ENCODE measurements at places on chromosomes 7 and 10.

DNA sequence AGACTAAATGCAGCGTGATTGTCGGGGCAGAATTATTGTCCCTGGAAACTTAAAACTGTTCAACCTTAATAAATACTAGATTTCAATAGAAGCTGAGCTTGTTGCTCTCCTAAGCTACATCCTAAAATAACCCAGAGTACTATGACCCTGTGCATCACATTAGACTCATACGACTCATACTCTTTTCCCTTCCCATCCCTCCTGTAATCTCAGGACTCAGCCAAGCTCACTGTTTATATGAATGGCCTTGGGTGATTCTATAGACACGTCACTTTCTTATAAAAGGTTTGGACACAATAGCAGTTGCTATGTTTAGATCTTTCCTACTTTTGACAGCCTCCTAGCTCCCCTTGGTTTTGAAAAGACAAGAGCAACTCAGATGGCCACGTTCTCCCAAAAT, 17.2 kb downstream of the TCF7L2 start:
- no peak for DNase-seq

DNA sequence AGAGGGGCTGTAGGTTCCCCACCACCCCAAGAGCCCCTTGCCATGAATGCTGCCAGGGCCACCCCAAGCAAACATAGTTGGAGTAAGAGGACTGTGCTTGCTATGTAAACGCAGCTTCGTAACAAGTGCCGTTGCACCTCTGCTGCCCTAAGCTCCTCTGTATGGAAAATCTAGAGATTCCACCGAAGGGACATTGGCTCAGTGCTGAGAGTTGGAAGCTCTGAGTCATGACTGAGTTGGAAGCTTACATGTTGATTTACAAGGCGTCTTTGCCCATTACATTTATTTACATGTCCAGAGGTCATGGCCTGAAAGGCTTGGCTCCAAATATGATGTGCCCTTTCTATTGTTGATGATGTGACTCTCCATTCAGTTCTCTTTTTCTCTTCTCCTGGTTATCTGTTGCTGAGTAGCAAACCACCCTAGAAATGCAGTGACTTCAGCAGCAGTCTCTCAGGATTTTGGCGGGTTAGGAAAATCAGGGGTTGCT, 233.1 kb upstream of the TCF7L2 start:
- DNase-seq, result no peak

- no peak for DNase-seq
These were observed 9.6 kb downstream of the PRF1 start for GRCh38 chr10:70592746-70593512.

- DNase-seq, result no peak
These were observed 649.5 kb upstream of the MKI67 start for GRCh38 chr10:128775743-128776142.

- DNase-seq, result no peak
These were observed 697.8 kb downstream of the NRG3 start for GRCh38 chr10:82572744-82573143.

- DNase-seq, result no peak
These were observed 239.1 kb downstream of the SKAP2 start for GRCh38 chr7:26625286-26625685.

DNA sequence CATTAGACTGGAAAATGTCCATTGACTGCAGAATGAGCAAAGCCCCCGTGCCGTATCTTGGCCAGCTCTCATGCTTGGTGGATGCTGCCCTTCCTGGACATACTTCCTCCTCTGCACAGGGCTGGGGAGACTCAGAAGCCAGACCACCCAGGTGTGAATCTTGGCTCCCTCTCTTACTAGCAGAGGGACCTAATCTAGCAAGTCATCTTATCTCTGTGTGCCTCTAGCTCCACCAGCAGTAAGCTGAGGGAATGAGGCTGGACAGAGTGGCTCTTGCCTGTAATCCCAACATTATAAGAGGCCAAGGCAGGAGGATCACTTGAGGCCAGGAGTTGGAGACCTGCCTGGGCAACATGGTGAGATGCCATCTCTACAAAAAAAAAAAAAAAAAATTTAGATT, 173.8 kb upstream of the GHITM start:
- no peak for DNase-seq

- no peak for DNase-seq
These were observed 533.2 kb downstream of the PARD3 start for GRCh38 chr10:34281661-34282582.
